ELR (cell line): ENCODE measurements at places on chromosomes 7 and 10.

DNA sequence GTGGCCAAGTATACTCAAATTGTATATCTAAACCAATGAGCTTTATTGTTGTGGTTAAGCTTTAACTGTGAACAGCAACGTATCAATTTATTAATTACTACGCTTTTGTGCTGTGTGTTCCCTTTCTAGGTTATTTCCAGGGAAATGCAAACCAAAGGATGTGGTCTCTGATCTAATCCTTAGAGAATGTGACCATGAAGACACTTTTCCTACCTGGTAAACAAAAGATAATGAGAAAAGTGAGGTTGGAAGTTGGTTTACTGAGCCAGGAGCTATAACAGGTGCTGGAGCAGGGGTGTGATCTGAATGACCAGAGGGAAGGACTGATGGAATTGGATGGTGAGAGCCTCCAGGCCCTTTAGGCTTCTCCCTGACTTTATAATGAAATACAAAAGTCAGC lies 25.4 kb upstream of the CALU start:
- DNase-seq, result peak; percentile 62

GRCh38 chr10:95861386-95861785 lies 46.4 kb upstream of the CC2D2B start:
- DNase-seq, result no peak

GRCh38 chr10:442209-442608 lies 247.3 kb downstream of the DIP2C start:
- DNase-seq, result no peak

DNA sequence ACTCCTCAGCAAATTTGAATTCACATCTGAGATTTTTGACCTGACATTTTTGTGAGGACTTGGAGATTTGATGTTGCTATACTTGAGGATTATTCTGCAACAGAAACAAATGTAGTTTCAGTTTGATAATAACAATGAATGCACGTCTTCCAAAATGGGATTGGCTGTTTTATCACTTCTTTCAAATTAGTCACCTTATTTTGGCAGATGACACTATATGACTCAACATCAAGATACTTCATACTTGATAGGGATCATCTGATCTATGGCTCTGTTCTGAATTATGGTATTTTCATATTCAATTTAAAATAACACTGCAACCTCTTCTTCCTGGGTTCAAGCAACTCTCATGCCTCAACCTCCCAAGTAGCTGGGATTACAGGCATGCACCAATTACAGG lies 24.2 kb downstream of the ARL5B start:
- peak; percentile 77 for DNase-seq

GRCh38 chr10:85661123-85661522 lies 705.5 kb downstream of the GRID1 start:
- DNase-seq, result no peak

DNA sequence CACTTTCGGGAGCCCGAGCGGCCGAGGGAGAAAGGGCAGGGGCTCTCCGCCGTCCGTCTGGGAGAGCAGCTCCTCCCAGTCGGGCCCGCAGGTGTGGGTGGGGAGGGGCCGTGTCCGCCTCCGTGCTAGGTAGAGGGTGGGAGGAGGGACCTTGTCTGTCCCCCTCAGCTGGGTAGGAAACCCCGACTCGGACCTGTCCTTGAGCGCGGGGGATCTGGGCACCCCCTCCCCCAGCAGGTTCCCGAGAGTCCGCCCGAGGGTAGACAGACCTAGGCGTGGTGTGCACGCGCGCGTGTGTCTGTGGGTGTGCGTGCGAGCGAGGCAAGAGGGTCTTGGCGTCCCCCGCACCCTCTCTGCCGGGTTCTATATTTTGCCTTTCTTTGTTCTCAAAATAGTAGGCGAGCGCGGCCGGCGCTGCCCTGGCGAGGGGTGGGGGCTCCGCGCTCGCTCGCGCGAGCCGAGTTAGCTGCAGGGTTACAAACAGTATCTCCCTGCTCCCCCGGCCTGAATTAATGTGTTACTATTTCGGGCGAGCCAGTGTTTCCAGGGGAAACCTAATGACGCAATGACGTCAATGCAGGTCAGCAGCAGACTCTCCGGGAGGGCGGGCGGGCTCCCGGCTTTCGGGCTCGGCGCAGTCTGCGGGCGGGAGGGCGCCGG lies 73.9 kb upstream of the LEP start:
- peak; percentile 53 for DNase-seq

DNA sequence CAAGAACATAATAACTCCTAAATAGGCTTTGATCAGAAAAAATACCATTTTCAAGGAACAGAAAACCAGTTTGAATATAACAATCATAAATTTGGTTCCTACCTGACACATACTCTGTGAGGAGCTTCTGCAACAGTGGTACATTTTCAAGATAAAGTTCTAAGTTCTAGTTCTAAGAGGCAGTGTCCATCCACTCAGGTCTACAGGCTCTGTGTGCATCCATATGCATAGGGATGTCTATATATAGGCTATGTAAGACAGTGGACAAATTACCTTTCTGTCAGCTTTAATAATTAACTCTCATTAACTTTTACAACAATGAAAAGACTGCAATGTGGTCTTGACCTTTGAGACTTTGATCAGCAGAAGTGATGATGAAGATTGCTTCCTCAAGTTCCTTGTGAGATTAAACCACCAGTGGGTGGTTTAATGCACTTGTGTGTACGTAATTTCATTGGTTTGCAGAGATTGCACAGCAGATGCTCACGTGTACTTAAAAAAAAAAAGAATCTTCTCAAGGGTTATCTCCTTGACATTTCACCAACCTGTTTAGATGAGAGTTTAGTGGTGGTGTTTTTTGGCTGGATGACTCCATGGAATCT lies at the start of gene SLC26A3:
TSS of gene SLC26A3 (minus strand) at position 215 of the 602 bp plus-strand sequence. CDS start 8,714 bp downstream, outside the sequence.
- DNase-seq, result no peak

DNA sequence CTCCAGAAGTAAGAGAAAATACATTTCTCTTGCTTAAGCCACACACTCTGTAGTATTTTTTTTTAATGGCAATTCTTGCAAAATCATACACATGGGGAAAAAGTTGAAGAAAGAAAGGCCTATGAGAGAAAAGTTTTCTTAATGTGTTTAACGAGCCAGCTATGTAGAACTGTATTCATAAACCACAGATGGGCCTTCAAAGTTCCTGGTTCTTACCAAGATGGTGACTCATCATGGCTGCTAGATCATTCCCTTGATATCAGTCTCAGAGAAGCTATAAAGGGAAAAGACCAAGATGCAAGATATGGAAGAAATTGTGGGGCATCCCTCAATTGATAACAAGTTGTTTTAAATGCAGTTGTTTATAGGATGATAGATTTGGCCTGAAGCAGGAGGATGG lies 992.7 kb upstream of the MBL2 start:
- peak; percentile 31 for DNase-seq

DNA sequence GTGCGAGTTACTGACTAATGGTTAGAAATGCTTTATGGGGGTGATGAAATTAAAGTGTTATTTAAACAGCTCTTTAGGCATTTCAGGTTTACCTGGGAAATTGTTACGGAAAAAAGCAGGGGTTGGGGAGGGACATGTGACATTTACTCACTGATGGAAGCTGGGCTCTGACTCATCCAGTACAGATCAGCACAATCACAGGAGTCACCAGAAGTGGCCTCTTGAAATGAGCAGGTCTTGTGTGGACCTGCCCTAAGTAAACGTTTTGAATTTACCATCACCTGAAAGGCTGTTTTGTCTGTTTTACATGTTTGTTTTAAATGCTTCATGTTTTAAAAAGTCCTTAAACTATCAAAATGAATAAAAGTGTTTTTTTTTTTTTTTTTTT lies 2.3 kb downstream of the GLRX3 start:
- peak; percentile 79 for DNase-seq

GRCh38 chr7:138970952-138971351 lies 10.2 kb downstream of the KIAA1549 start:
- DNase-seq, result no peak

DNA sequence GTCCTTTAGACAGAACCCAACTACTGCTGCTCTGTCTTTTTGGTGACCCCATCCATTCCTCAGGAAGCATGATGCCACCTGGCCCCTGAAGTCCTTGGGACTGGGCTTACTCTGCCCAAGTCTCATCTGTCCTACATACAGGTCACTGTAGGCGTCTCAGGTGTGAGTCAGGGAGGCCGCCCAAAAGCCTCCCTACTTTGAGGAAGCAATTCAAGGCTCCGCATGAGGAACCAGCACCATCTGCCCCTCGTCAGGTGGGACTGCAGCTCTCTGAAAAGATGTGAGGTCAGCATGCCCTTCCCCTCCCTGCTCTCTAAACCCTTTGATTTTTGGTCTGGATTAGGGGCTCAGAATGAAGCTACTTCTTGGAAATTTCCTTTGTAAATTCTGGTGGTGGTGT lies 354.8 kb downstream of the CXCL12 start:
- peak; percentile 17 for DNase-seq

GRCh38 chr10:128629111-128630096 lies 503.2 kb upstream of the MKI67 start:
- DNase-seq, result peak; percentile 0

DNA sequence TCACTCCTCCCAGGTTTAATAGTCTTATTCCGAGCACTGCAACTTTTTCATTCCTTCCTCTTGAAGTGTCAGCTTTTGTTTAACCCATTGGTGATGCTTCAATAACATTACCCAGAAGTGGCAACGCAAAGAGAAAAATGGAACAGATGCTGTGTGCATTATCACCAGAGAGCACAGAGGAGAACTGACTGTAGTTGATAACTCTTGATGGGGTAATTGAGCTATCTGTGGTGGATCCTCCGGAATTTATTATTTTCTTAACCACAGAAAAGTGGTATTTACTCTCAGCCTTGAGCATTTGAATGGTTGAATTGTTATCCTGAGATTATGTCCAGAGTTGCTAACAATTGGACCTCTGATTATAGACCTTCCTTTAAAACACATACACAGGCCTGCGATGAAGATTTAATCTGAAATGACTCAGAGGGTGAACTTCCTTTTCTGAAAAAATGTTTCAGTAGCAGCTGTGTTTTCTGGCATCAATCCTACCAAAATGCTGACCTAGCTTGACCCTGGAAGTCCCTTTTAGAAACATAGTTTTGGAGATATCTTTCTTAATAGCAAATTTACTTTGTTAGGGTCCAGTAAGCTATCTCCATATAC lies 1584.4 kb upstream of the LRRTM3 start:
- DNase-seq, result no peak

DNA sequence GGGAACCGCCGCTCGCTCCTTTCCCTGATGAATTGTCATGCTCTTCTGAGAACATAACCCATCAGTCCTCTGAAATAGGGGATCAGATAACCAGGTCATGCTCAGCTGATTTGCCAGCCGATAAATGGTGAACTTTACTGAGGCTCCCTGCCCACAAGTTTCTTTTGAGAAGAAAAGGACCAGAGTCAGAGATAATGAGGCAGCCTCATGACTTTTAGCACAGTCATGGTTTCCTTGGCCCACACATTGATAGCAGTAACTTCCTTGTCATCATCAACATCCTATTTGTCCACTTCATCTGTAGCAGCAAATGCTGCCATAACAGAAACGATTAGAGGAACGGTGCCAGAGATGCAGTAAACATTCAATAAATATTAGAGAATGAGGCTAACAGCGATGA lies 509.0 kb downstream of the GATA3 start:
- no peak for DNase-seq

GRCh38 chr7:1010226-1010625 lies 27.2 kb downstream of the CYP2W1 start:
- no peak for DNase-seq

GRCh38 chr7:152480664-152481063 lies 44.9 kb upstream of the KMT2C start:
- no peak for DNase-seq

DNA sequence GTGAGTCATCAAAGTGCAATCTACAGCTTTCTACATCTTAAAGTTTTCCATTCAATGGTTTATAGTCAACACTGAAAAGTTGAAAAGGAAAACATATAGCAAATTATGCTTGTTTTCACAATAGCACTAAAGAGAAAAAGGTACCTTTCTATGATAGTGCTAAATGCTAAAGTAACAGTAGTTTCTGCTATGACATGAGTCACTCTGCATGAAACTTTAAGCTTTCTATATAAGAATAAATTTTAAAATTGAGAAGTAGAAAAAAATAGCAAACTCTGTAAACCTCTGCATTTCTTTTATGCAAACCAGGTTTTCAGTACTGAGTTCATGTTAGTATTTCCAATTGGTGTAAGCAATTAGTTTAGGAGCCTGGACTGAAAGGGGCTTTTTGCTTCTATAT lies 31.2 kb upstream of the TMEM168 start:
- DNase-seq, result no peak

GRCh38 chr10:30182191-30183054 lies 123.0 kb upstream of the JCAD start:
- DNase-seq, result peak; percentile 85

DNA sequence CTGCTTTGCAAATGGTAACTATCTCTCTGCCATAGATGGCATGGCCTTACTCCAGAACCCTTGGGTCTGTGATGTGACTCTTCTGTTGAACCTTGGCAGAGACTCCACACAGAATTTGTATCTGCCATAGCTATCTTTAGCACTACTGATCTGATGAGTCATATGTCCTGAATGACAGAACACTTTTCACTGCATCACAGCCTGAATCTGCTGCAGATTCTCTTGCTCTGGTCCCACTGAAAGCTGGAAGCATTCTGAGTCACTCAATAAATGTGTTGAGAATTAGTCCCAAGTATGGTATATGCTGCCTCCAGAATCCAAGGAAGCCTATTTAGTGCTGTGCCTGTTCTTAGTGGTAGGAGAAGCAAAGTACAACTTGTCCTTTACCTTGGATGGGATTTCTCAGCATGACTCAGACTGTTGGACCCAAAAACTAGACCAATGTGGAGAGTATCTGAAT lies 39.5 kb upstream of the ANKRD1 start:
- peak; percentile 88 for DNase-seq

DNA sequence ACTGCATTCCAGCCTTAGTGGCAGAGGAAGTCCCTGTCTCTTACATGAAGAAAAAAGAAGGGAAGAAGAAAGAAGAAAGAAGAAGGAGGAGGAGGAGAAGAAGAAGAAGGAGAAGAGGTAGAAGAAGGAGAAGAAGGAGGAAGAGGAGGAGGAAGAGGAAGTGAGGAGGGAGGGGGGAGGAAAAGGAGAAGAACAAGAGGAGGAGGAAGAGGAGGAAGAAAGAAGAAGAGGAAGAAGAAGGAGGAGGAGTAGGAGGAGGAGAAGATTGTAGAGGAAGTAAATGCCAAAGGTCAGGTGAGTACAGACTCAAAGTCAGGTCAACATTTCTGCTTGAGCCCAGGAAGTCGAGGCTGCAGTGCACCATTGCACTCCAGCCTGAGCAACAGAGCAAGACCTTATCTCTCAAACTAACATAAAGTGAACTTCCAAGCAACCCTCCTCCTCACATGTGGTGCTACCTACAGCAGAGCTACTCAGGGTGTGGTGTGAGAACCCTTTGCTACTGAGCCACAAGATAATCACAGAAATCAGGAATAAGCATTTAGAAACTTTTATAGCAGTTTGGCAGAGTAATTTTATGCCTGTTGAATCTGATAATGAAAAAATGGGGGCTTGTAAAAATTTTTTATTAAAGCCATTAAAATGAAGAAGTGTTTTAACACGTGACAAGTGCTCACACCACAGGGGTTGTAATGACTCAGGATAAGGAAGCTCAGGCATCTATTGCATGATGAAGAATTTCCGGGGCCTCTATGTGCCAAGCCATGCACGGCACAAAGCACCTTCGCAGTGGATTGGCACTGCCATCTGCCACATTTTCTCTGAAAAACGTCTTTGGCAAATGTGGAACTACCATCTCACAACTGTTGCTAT lies 224.9 kb upstream of the AUTS2 start:
- DNase-seq, result no peak
